ENCODE measurements at places on chromosomes 7 and 10.
A peak's percentile ranks its signal among the peaks of the same experiment; 100 is the strongest.

DNA sequence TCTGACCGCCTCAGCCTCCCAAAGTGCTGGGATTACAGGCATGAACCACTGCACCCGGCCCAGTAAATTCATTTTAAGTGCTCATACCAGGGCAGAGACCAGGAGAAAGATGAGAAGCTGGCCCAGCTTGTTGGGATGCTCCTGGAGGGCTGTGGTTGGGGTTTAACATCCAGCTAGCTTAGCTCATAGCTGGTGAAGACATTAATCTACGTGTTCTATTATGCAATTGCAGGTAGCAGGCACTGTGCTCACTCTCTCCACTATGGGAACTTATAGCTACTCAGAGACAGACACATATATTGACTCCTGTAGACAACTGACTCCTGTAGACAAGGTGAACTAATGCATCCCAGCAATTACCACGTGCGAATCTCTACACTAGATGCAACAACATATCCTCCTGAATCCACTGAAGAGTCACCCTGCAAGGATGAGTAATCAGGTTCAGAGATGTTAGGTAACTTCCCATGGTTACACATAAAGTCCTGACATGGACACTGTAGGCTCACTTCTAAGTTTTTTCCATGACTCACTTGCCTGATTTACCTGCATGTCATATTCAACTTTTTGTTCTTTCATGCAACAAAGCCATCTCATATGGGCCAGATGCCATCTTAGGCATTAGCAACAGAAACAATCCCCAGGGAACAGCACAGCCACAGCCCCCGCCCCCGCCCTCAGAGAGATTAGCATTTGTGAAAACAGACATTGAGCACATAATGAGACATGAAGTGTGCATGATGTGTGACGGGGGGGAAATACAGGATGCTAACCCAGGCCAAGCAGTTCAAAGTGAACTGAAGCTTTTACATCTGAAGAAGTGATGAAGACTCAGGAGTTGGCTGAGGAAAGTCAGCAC lies 37.2 kb downstream of the ERLIN1 start:
- DNase-seq: peak; percentile 45

- DNase-seq: peak; percentile 77
These were observed 21.8 kb downstream of the AKR1E2 start for GRCh38 chr10:4847561-4848355.

DNA sequence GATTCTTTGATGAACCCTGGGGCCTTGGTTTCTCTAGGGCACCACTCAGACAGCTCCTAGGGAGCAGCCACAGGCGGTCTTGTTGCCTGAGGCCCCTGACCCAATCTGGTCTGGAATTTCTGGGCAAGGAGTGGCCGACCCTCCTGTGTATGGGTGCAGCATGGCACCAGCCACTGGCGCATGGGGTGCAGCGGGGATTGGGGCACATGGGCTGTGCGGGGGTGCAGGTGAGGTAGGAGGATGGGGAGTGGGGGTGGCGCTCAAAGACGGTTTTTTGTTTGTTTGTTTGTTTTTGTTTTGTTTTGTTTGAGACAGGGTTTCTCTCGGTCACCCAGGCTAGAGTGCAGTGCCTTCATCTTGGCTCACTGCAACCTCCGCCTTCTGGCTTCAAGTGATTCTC lies 62.3 kb downstream of the HTR5A start:
- no peak for DNase-seq

GRCh38 chr7:51012569-51013217 lies 230.0 kb upstream of the GRB10 start:
- no peak for DNase-seq

- no peak for DNase-seq
These were observed 20.2 kb upstream of the MYL7 start for GRCh38 chr7:44161371-44161770.

DNA sequence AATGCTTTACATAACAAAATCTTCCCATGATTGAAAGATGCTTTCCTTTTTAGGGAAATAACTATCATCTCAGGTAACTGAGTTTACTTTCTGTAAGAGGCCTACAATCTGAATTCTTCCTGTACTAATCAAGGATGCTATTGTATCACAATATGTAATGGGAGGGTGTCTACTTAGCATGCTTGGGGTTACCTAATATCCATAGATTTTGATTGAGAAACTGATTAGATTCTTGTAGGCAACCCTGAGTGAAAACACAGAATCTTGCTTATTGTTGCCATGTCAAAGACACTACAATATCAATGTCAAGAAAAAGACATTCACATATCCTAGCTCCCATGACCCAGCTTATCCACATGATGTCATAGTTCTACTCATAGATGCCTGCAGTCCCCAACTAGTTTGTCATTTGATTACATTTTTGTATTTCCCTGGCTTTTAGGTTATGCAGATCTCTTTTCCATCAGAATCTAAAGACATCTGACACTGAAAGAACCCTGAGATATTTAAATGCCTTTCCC lies 62.4 kb downstream of the PON1 start:
- DNase-seq: no peak

DNA sequence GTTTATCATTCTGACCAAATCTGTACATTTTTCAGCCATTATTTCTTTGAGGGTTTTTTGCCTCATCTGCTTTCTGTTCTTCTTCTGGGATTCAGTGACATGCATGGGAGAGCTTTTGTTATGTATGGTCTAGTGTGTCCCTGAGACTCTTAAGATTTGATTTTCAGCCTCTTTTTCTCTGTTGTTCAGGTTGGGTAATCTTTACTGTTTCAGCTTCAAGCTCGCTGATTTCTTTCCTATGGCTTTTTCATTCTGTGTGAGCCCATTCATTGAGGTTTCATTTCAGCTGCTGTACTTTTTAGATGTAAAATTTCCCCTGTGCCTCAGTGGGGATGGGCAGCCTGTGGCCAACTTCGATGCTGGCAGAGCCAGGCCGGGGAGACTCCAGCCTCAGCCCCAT lies 38.1 kb downstream of the FOXK1 start:
- no peak for DNase-seq

- no peak for DNase-seq
These were observed 6.4 kb upstream of the GOLGA7B start for GRCh38 chr10:97843281-97843671.

DNA sequence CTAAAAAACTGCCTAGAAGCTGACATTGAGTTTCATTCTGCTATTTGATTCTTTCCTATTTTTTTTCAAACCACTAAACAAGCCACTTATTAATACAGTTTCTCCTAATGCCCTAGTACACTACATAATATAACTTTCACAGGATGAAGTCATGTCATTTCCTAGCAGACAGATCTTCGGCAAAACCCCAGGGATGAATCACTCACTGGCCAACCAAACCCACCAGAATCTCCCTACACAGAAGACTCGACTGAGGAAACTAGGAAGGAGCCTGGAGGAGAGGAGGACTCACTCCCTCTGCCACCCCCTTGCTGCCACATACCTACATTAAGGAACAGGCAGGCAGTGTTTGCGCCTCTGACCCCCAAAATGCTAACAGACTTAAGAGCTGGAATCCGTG lies 33.4 kb downstream of the XPNPEP1 start:
- DNase-seq: peak; percentile 84

DNA sequence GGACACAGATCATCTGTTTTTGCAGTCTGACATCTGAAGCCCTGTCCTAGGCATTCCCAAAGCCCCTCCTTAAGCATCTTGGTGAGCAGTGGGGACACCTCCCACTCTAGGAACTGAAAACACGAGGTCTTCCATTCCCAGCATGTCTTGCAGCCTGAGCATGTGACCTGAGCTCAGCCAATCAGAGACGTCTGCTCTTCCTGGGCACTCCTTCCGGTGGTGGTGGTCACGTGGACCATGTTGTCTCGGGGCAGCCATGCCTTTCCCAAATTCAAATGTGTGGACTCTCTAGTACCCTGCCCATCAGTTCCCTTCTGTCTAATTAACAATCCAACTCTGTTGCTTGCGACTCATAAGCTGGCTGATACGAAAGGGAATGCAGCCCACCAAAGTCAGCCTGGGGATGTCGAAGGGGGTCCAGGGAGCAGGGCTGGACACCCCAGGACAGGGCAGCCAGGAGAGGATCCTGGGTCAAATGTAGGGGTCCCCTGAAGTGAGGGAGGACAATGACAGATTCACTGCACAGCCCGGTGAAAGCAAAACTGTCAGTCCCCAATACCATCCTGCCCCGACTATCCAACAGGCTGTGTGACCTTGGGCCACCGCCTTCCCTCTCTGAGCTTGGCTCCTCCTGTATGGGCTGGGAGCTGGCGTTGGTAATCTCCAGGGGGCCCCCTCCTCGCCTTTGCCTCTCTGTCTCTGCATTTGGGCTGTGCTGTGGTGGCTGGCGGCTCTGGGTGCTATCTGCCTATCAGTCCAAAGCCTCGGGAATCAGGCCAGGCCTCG lies 57.4 kb upstream of the BAIAP2L1 start:
- no peak for DNase-seq

GRCh38 chr7:110688908-110689307 lies 402.0 kb upstream of the LRRN3 start:
- no peak for DNase-seq
